Tibial nerve (tissue), 4 donors: ENCODE measurements at places on chromosomes 1 and 21. TPM values are rescaled to one million over a fixed set of nuclear protein-coding genes. Genes with fewer than 3 reads are reported as not detected.

DNA sequence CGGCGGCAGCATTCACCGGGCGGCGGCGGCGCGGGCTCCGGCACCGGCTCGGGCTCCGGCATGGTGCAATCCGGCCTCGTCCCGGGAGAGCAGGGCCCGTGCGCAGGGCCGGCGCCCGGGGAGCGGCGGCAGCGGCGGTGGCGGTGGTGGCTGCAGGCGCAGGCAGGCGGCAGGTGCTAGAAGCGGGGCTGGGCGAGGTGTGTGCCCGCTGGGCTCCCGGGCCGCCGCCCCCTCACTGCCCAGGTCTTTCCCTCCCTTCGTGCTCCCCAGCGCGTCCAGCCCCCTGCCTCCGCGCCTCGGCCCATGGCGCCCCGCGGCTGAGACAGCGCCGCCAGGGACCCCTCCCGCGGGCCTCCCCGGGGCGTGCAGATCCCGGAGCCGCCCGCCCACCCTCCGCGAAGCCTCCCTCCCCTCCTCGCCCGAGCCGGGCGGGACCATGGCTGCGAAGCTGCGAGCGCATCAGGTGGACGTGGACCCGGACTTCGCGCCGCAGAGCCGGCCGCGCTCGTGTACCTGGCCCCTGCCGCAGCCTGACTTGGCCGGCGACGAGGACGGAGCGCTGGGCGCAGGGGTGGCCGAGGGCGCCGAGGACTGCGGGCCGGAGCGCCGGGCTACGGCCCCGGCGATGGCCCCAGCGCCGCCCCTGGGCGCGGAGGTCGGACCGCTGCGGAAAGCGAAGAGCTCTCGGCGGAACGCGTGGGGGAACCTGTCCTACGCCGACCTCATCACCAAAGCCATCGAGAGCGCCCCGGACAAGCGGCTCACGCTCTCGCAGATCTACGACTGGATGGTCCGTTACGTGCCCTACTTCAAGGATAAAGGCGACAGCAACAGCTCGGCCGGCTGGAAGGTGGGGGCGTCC, 492 bp downstream of the FOXO6 start:
- peak overlapping the region; percentile 82 for H3K27ac ChIP-seq
- peaks cover 18% of the 10 kb centered on the region for H3K4me1 ChIP-seq
- DNase-seq, result no peak

- no peak for DNase-seq
- H3K27me3 ChIP-seq, result no peaks in the 10 kb centered on the region
- no peak overlapping the region for H3K27ac ChIP-seq
- no peaks in the 10 kb centered on the region for H3K4me1 ChIP-seq
Observed at GRCh38 chr1:20590306-20590777, 1.4 kb downstream of the CDA start.

DNA sequence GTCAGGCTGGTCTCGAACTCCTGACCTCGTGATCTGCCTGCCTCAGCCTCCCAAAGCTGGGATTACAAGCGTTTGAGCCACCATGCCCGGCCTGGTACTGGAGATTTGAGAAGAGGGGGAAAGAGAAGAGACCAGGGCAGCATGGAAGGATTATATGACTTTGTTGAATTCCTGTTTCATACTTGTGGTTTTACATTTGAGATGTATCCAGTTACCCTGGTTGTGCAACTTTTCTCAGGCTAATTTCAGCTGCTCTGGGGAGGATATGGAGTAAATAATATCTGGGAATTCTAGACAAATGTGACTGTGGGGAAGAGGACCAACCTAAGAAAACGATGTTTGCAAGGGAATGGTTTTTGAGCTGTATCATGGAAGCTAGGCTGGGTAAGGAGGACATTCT, 89.5 kb upstream of the GREM2 start:
- no peak overlapping the region for H3K4me3 ChIP-seq
- H3K27ac ChIP-seq, result no peak overlapping the region
- DNase-seq, result no peak
- no peaks in the 10 kb centered on the region for H3K36me3 ChIP-seq

- no peaks in the 10 kb centered on the region for H3K27me3 ChIP-seq
- H3K4me1 ChIP-seq, result peaks cover 24% of the 10 kb centered on the region
- no peak overlapping the region for H3K4me3 ChIP-seq
Observed at GRCh38 chr1:230176871-230177411, 109.9 kb downstream of the GALNT2 start.

- H3K4me1 ChIP-seq, result peaks cover 8% of the 10 kb centered on the region
- H3K4me3 ChIP-seq, result no peak overlapping the region
- no peak overlapping the region for H3K27ac ChIP-seq
- no peaks in the 10 kb centered on the region for H3K27me3 ChIP-seq
Observed at GRCh38 chr1:232709386-232709785, 79.5 kb upstream of the SIPA1L2 start.

GRCh38 chr1:16248603-16249516, 11.9 kb upstream of the CPLANE2 start:
- peak overlapping the region; percentile 48 for H3K27ac ChIP-seq
- H3K4me3 ChIP-seq, result no peak overlapping the region
- peaks cover 50% of the 10 kb centered on the region for H3K4me1 ChIP-seq

DNA sequence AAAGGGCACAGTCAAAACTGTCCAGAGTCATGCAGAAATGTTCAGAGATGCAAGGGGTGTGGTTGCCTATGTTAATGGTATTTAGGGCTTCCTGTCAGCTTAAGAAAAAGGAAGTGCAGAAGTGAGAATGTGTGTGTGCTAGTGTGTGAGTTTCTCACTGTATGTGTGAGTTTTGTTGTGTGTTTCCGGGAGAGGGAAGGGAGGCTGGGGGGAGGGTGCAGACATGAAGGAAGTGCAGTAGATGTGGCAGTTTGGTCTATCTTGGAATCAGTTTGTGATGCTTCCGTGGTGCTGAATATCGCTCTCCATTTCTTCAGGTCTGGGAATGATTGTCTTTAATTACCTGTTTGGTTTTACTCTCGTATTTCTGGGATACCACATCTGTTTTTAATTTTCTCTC, 16.5 kb upstream of the ATP6V1G3 start:
- DNase-seq, result no peak
- no peaks in the 10 kb centered on the region for H3K4me1 ChIP-seq
- no peak overlapping the region for H3K27ac ChIP-seq
- H3K4me3 ChIP-seq, result no peak overlapping the region
- H3K36me3 ChIP-seq, result no peaks in the 10 kb centered on the region
- H3K27me3 ChIP-seq, result no peaks in the 10 kb centered on the region

DNA sequence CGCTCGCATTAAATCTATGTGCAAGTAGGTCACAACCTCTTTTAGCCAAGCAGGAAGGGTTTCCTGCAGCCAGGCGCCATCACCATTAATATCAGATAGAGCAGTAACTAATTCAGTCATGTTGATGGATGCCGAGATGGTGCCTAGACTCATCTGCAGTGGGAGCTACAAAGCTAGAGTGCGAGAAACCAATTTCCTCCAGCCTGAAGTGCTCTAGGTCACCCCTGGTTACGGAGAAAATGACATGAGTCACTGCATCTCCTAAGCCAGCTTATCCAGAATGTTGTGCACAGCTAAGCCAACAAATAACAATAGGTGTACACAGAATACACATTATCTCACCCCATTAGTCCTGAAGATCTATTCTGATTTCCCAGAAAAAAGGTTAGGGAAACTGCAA, 36.0 kb downstream of the OVAAL start:
- DNase-seq, result no peak
- H3K4me1 ChIP-seq, result no peaks in the 10 kb centered on the region
- H3K27me3 ChIP-seq, result no peaks in the 10 kb centered on the region
- H3K4me3 ChIP-seq, result no peak overlapping the region

DNA sequence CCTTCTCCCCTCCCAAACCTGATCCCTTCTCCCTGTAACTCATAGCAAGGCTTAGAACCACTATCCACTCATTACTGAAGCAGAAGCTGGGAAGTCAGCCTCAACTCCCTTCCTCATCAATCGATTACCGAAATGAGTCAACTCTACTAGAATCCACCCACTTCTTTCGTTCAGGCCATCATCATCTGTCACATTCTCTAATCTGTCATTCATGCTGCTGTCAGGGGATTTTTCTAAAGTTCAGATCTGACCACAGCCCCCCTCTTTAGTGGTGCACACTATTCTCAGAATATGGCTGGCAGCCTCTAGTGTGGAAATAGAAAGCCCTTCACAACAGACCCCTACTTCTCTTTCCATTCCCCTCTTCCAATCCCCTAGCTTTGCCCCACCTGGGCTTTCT, 5.1 kb downstream of the NT5C1A start:
- H3K4me3 ChIP-seq, result no peak overlapping the region
- H3K4me1 ChIP-seq, result no peaks in the 10 kb centered on the region
- DNase-seq, result no peak
- peaks cover 23% of the 10 kb centered on the region for H3K27me3 ChIP-seq
- no peaks in the 10 kb centered on the region for H3K36me3 ChIP-seq

- H3K27ac ChIP-seq, result no peak overlapping the region
- no peak overlapping the region for H3K4me3 ChIP-seq
- H3K36me3 ChIP-seq, result no peaks in the 10 kb centered on the region
- no peak for DNase-seq
Observed at GRCh38 chr1:205450448-205450847, 5.4 kb downstream of the BLACAT1 start.

DNA sequence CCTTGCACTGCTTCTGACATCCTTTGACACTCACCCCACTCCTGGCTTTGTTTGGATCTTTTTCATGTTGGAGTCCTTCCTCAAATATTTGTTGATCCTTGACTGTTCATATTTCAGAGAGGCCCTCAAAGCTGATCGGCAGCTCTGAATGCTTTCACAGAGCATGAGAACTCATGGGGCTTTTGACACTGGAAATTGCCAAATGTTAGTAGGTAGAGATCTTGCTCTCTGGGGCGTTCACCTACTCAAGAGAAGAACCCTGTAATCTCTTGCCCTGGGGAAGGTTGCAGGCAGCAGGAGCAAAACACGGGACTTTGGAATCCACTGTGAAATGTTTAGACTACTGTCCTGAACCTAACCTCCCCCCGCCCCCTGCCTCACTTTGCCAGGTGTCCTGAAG, 67.4 kb upstream of the STUM start:
- H3K4me1 ChIP-seq, result no peaks in the 10 kb centered on the region
- no peak overlapping the region for H3K27ac ChIP-seq
- H3K27me3 ChIP-seq, result no peaks in the 10 kb centered on the region

DNA sequence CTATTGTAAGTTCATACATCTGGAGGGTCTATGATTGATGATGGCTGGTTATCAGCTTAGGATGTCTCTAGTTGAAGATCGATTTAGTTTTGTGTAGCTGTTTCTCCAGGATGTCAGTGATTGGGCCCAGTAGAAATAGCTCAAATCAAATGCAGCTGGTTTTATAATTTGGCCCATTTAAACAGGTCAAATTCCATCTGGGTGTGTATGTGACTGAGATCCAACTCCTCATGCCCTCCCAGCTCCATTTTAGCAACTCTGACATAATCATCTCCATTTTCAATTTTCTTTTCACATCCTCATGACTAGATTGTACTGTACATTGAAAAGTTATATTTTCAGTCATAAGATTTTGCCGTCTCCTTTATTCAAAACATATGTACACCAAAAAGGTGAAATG, 99.2 kb downstream of the TPR start:
- no peak overlapping the region for H3K4me3 ChIP-seq
- H3K36me3 ChIP-seq, result no peaks in the 10 kb centered on the region
- no peak for DNase-seq
- no peaks in the 10 kb centered on the region for H3K27me3 ChIP-seq
- no peaks in the 10 kb centered on the region for H3K4me1 ChIP-seq
- no peak overlapping the region for H3K27ac ChIP-seq

- no peaks in the 10 kb centered on the region for H3K27me3 ChIP-seq
- H3K36me3 ChIP-seq, result no peaks in the 10 kb centered on the region
- no peak overlapping the region for H3K4me3 ChIP-seq
- H3K27ac ChIP-seq, result no peak overlapping the region
- DNase-seq, result no peak
Observed at GRCh38 chr1:221832617-221833016, 90.7 kb upstream of the DUSP10 start.

DNA sequence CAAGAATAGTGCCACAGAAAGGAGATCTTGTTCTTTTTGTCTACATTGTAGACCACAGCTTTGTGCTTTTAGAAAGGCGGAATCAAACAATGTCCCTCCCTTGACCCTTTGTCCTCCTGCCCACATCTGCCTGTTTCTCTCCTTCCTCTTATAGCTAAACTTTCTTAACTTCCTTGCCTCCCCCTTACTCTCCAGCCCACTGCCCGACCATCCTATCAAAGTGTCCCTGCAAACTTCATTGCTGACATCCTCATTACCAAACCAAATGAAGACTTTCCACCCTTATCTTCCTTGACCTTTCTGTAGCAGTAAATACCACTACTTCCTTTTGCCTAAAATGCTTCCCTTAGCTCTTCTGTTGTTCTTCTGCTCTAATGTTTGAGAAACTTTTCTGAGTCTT, 5.0 kb downstream of the SELP start:
- H3K4me3 ChIP-seq, result no peak overlapping the region
- H3K27ac ChIP-seq, result no peak overlapping the region
- H3K36me3 ChIP-seq, result no peaks in the 10 kb centered on the region
- DNase-seq, result no peak

- H3K27ac ChIP-seq, result no peak overlapping the region
- no peak overlapping the region for H3K4me3 ChIP-seq
- no peaks in the 10 kb centered on the region for H3K27me3 ChIP-seq
- no peaks in the 10 kb centered on the region for H3K4me1 ChIP-seq
- no peaks in the 10 kb centered on the region for H3K36me3 ChIP-seq
Observed at GRCh38 chr1:178077917-178078316, 16.0 kb upstream of the RASAL2 start.

DNA sequence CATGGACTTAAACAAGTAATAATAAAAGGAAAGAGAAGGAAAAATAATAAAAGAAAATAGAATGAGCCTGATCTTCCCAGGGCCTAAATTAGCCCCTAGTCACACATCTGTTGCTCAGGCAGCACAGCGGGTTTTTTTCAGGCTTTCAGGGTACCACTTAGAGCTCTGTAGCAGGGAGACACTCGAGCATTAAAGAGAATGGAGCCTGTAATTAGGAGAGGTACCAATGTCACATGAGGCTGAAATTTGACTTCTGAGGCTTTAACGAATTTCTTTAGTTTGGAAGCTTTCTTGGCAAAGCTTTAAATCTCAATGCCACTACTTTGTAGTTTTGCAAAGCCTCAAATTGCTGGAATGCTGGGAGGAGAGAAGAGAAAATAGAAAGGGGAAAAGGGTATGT, 116.3 kb downstream of the AK5 start:
- no peak for DNase-seq
- H3K4me1 ChIP-seq, result peaks cover 7% of the 10 kb centered on the region
- H3K27me3 ChIP-seq, result no peaks in the 10 kb centered on the region
- H3K27ac ChIP-seq, result peak overlapping the region; percentile 24
- H3K36me3 ChIP-seq, result no peaks in the 10 kb centered on the region

GRCh38 chr1:106568201-106568974, 488.1 kb upstream of the PRMT6 start:
- H3K4me1 ChIP-seq, result peaks cover 4% of the 10 kb centered on the region
- H3K4me3 ChIP-seq, result no peak overlapping the region
- no peak overlapping the region for H3K27ac ChIP-seq
- no peaks in the 10 kb centered on the region for H3K27me3 ChIP-seq
- no peaks in the 10 kb centered on the region for H3K36me3 ChIP-seq

AGTRAP gene
- total RNA-seq, result 35.6 TPM

SPEN gene
- 75.0 TPM for total RNA-seq

TRIM63 gene
- not detected for total RNA-seq

CD52 gene
- total RNA-seq, result not detected

WDR64 gene
- total RNA-seq, result 0.42 TPM

NME7 gene
- total RNA-seq, result 26.2 TPM

PACC1 gene
- total RNA-seq, result 3.3 TPM
